Hematopoietic multipotent progenitor cell treated with erythropoietin and hydrocortisone succinate and interleukin-3 and kit ligand, for 17 days (in vitro differentiated cells): ENCODE measurements at places on chromosomes 12 and 14.

- no peak for DNase-seq
These were observed 115.2 kb downstream of the KSR2 start for GRCh38 chr12:117853600-117853999.

DNA sequence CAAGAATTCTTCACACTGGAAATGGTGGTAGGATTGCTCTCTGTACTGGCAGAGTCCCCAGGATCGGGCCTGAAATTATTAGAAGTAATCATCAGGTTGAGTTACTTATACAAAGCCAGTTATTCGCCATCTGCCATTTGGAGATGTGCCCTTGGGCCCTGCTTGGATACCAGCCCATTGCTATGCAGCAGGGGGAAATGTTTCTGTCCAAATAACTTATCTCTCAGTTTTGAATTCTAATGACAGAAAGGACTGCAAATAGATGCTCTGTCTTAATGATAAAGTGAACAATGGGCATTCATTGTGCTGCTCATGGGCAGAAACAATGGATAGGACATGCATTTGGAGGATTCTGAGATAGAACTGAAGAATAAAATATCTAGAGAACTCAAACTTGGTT lies 139.1 kb upstream of the PELI2 start:
- DNase-seq, result no peak

GRCh38 chr14:61178226-61179060 lies 102.7 kb downstream of the TMEM30B start:
- no peak for DNase-seq

- no peak for DNase-seq
These were observed 30.2 kb downstream of the ACTN1 start for GRCh38 chr14:68948686-68949600.

DNA sequence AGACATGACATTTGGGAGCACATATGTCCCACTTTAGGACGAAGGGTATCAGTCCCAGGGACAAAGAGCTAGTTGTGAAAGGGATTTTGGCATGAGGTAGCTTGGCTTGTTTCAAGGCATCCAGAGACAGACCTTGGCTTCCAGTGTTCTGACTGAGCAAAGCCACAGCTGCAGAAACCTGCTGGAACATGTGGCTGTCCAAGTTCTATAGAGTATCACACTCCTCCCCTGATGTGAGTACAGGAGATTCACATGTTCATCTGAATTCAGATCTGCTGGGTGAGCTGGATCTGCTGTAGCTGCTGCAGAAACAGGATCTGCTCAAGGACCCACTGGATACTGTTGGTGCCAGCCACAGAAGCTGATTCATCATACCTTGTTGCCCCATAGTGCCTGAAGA lies 10.1 kb upstream of the C14orf39 start:
- DNase-seq, result no peak

- DNase-seq, result no peak
These were observed 49.2 kb upstream of the SSTR1 start for GRCh38 chr14:38158468-38158867.

DNA sequence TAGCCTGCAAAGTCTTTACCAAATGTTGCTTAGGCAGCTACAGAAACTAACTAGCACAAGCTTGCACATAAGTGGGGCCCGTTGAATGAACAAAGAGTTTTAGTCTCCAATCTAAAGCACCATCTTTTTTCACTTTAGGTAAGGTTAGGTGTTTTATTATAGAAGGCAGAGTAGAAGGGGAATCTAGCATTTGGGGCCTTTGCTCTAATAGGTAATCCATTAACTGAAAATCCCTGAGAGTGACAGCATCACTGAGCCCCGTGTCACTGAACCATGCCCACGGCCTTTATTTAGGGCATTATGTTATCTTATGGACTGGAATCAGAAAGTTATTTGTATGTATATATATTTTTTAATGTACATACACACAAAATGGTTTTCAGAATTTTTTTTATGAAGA lies 25.1 kb downstream of the CPNE8 start:
- DNase-seq, result no peak

DNA sequence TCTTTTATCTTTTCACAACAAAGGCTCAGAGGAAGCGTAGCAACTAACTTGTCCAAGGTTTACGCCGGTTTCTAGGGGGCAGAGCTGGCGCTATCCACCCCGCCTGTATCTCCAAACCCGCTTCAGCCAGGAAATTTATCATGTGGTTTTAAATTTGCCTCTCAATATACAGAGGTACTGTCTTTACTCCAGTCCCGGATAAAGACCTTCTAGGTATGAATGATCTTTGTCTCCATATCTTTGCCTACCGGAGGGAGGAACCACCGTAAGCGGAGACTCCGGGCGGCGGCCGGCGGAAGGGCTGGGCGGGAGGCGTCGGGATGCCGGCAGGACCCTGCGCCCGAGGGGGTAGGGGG lies 693 bp upstream of the RIMKLB start:
- DNase-seq, result no peak
